ENCODE measurements at places on chromosomes 2 and 18.
A peak's percentile ranks its signal among the peaks of the same experiment; 100 is the strongest.

GRCh38 chr2:188870289-188870688 is 103.9 kb upstream of the COL3A1 start:
- no peak for DNase-seq

DNA sequence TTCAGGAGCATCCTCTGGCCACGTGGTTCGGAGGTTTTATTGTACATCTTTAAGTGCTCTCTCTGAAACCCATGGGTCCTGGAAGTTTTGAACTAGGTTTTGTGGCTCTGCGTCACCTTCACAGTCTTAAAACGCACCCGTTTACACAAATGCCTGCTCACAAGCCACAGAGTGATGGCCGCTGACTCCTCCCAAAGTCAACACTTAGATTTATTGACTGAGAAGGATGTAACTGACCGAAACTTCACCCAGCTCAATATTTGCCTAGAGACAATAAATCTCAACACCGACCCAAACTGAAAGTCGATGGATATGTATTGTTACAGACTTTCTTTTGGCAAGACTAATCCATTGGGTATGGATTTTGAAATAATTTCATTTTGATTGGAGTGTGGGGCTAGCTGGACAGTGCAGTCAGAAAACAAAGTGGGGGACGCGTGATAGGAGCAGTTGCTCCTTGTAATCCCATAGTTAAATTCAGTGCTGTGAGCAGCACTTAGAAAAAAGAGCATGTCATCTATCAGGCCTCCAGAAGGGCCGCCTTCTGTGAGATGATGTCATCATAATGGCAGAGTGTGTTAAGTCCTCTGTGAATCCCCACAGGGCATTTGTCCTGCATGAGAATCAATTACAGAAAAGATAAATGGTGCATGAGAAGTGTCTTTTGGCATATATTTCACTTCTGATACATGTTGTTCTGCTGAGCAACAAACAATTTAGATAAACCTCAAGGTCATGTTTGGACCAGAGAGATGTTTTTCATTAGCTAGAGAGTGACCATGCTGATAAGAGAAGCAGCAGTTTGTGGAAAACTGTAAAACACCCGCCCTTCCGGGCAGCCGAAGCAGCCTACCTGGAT is 183.7 kb downstream of the INO80D start:
- no peak for DNase-seq

DNA sequence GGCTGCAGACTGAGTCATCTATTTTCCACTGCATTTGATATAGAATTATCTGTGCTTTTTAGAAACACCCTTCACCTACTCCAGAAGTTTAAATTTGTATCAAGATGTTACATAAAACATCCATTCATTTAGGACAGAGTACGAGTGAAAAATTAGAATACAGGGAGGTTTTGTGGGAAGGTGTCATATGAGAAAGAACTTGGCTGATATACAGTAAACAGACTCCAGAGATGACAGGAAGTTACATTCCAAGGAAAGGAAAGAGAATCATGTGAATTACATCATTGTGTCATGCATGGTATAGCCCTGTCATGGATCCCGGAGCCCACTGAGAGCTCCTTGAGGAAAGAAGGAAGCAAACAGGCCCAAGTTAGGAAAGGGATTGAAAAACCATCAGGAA is 341.5 kb upstream of the PKDCC start:
- DNase-seq: no peak

GRCh38 chr2:144441711-144442141 is 78.2 kb downstream of the ZEB2 start:
- no peak for DNase-seq

- DNase-seq: peak; percentile 80
These were observed 2.7 kb downstream of the ZNF532 start for GRCh38 chr18:58867281-58867961.

DNA sequence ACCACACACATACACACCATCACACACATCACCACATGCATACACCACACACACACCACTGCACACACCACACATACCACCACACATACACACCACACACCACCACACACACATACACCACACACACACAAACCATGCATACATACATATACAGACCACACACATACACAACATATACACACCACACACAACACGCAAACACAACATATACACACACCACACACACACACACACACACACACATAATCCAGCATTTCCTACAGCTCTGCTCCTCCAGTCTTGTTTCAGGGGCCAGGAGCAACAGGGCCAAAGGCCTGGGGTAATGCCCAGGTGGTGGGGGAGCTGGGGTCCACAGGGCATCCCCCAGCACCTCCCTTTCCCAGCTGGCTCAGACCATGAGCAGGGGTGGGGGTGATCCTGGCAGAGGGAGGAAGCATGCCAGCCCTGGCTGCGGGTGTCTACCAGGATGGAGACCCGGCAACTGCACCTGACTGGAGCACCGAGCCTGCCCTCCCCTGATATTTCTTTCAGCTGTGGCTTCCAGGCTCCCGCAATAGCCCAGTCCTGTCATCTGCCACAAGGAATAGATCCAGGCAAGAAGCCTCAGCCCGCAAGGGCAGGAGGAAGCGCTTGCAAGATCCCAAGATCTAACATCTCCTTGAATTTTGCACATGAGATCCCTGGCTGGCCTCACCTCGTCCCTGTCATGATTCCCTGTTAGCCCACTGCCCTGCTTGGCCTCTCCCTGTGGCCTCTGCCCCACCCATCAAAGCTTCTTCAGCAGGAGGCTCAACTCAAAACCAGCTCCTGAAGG is 196.9 kb downstream of the TNS1 start:
- DNase-seq: no peak

DNA sequence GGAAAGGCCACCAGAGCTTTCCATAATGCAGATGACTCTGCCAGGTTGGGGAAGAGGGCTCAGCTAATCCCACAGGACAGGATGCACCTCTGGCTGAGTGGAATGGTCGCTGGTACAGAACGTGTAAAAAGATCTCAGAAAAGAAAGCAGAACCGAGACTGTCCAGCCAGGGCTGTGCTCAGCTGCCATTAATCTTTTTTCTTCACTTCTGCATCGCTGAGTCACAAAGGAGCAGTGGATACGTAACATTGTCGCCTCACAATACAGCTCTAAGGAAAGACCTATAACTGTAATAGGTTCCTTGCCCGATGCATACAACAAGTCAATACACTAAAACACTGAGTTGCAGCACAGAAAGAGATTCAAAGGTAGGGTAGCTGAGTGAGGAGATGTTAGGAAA is 354.2 kb downstream of the EN1 start:
- no peak for DNase-seq

- peak; percentile 47 for DNase-seq
These were observed 135.0 kb downstream of the TGIF1 start for GRCh38 chr18:3584897-3585460.

DNA sequence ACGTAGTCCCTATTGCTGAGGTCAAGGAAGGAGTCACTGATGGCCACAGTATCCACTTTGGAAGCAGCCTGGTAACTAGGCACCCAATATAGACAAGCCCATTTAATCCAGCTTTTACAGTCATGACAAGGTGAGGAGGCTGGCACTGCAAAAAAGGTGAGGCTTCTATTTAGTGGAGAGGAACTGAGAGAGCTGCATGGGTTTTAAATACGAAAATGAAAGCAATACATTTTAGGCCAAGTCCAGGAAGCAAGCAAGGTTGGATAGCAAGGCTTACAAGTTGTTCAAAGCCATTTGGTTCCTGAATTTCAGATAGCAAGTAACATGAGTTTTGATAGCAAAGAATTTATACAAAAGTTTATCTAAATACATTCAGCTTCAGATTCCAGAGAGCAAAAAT is 80.4 kb downstream of the SGPP2 start:
- DNase-seq: no peak

DNA sequence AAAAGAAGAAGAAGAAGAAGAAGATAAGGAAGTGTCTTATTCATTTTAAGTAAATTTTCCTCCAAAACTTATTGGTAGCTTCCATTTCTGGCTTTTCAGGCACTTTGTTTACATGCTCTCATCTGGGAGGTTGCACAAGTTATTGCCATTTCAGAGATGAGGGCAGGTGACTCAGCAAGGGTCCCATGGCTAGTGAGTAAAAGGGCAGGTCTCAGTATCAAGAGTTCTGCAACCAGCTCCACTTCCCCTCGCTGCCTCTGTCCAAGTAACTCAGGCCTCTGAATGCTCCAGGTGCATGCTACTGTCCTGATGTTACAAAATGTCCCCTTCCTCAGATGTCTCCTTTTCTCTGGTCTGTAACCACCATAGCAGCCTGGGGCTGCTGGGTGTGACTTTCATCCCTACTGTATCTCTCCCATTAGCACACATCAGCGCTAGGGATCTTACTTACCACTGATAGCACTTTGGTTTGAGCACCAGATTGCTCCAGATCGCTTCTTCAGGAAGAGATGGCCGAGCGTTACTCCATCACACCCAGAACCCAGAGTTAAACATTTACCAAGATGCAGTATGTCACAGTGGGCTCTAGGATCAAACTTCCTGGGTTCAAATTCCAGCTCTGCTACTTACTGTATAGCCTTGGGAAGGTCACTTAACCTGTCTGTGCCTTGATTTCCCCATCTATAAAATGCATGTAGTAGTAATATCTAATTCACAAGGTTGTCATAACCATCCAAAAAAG is 57.4 kb upstream of the LAPTM4A start:
- DNase-seq: no peak

GRCh38 chr2:21256006-21256405 is 132.2 kb downstream of the TDRD15 start:
- no peak for DNase-seq

DNA sequence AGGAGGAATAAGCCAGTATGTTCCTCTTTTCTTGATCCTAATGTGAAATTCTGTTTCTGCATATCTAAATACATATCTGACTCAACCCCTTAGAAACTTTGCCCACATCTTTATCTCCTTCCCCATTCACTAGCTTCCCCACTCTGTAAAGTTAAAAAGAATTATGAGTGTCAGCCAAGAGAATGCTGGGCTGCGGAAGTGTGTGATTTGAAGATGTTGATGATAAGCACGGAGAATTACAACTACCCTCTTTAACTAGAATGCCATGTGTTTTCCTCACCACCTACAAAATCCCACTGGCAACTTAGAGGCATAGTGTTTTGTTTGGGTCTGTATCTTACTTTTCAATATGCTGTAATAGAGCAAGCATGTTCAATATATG is 490.4 kb upstream of the FANCL start:
- DNase-seq: no peak

DNA sequence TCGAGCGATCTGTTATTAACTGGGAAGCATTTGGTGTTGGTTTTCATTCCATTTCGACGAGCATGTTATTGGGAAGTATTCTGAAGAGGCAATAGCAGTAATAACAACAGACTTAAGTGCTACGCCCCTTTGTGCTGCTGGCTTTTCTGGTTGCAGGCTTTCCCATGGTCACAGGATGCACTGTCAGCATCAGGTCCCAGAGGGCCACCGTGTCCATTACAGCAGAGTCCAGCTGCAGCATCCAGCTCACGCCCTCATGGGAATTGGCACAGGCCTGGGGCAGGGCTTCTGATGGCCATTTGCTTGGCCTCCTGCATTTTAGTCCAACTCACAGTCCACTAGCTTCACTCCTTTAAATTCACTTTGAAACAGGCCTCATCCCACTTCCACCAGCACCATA is 44.4 kb downstream of the BCL2L11 start:
- no peak for DNase-seq

DNA sequence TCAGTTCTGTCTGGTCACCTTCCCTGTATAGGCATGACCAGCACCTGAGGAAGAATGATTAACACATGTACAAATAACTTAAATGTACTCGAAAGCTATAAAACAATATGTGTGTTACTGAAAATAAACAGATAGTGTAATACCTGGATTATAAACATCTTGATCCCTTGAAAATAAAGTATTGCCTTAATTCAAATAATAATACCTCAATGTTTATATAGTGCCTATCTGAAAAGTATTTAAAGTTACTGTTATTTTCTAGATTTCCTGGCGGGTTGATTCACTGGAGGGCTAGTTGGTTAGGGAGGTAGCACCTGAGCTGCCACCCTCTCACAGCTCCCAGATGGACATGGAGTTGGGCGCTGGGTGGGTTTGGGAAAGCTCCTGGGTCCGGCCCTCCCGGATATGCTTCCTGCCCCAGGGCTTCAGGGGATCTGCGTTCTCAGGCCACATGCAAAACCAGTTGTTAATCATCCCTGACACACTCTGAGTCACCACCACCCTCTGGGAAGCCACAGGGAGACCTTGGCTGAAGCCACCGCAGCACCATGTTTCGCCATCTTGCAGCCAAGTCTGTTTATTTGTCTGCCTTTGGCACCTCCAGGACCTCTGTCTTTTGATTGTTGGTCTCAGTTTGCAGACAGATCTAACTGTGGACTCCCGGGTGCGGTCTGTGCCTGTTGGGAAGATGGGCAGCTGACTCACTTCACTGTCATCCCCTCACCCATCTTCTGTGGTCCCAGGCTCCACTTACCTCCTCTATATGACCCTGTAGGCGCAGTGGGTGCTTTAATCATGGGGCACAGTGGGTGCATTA is 35.3 kb downstream of the RAB31 start:
- DNase-seq: peak; percentile 52

DNA sequence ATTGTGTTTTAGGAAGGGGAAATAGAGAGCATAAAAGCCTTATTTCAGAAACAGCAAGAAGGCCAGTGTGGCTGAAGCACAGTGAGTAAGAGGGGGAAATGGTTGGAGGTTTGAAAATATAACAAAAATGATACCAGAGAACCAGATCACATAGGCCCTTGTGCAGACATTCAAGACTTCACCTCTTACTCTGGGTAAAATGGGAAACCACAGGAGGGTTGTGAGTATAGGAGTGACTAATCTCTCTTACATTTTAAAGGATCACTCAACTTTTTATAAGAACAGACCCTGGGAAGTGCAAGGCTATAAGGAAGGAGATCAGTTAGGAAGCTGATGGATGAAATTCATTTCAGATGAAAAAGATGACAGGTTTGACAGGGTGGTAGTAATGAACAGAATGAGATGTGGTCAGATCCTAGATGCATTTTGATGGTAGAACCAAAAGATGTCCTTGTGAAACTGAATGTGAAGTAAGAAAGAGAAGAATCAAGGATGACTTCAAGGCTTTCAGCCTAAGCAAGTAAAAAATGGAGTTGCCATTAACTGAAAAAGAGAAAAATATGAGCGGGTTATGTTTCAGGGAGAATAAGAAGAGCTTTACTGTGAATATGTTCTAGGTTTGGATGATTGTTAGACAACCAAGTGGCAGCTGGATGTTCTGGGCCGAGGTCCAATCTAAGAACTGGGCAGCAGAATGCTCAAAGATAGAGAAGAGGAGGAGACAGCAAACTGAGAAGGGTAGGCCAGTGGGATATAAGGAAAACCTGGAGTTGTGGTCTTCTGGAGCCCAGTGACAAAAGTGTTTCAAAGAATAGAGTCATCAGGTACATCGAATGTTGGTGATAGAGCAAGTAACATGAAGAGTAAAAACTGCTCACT is 65.1 kb downstream of the USP40 start:
- no peak for DNase-seq

- no peak for DNase-seq
These were observed 36.8 kb downstream of the PARD6G start for GRCh38 chr18:80210312-80211083.

- no peak for DNase-seq
These were observed 349.7 kb downstream of the ZEB2 start for GRCh38 chr2:144170179-144170578.

- DNase-seq: no peak
These were observed 116.4 kb downstream of the MREG start for GRCh38 chr2:215896921-215897320.

Measured in iPS-NIHi11 (cell line).